ENCODE measurements at places on chromosomes 16 and 17.
A peak's percentile ranks its signal among the peaks of the same experiment; 100 is the strongest.

GRCh38 chr16:65002265-65002664 lies 119.6 kb downstream of the CDH11 start:
- DNase-seq = peak; percentile 76

DNA sequence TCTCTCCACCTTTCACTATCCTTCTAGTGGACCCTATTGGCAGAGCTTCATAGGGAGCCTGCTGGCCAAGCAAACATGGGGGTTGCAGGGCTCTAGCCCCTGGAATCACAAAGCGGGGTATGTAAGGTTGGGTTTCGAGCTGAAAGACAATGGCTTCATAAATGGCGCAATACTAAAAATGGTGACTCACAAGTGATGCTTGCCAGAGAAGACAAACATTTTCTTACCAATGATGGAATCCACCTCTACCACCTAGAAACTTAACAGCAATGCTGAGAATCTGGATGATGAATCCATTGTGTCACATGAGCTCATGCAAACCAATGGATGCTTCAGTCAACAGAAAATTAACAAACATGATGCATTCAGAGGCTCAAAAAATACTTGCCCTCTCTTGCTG lies 375.3 kb upstream of the PSMD7 start:
- DNase-seq = no peak

DNA sequence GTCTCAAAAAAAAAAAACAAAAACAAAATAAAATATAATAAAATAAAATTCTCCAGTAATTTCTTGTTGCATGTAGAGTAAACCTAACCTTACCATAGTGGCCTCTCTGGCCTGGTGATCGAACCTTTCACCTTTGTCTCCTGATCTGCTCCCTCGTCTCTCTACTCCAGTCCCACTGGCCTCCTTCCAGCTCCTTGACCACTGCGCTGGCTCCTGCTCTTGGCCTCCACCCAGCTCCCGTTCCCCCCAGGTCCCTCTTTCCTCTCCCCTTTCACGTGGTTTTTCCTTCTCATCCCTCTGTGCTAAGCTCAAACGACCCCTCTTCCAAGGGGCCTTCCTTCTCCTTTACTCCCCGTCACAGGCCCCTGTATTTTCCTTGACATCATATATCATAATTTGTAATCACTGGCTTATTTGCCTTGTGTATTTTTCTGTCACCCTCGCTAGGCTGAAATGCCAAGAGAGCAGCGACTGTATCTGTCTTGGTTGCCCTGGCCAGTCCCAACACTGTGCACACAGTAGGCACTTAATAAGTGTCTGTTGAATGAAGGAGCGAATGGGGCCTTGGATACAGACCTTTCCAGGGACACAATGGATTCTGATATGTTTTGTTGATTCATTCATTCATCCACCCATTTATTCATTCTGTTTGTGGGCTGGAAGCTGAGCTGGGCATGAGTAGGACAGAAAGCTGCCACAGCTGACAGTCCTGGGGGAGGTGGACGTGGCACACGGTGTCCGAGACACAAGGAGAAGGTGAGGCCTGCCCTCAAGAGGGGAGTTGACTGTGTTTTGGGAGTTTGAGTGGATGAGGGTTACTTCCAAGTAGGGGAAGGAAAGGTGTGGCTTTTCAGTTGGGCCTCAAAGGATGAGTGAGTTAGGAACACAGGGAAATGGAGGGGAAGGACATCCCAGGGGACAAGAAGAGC lies 5.8 kb upstream of the SCN4A start:
- DNase-seq = no peak

- DNase-seq = no peak
These were observed at the start of gene GJD3 for GRCh38 chr17:40364121-40364861. TSS of gene GJD3 (minus strand) at chr17:40364737. CDS start at chr17:40363815, 922 bp downstream.

GRCh38 chr16:22900863-22901262 lies 86.9 kb downstream of the HS3ST2 start:
- DNase-seq = no peak

Data from AG09319 (cell line).